NCI-H2081 treated with DMSO at 0.1 percent for 48 hours (cell line): ENCODE measurements at places on chromosomes 1 and 21.
A peak's percentile ranks its signal among the peaks of the same experiment; 100 is the strongest.

- DNase-seq: peak; percentile 68
These were observed at the start of gene DNALI1 for GRCh38 chr1:37556712-37557196. Gene DNALI1, plus strand, starts transcription at chr1:37556940. Its CDS starts 55 bp downstream, at chr1:37556995.

GRCh38 chr21:27047658-27048314 is 80.9 kb upstream of the ADAMTS5 start:
- DNase-seq: no peak

DNA sequence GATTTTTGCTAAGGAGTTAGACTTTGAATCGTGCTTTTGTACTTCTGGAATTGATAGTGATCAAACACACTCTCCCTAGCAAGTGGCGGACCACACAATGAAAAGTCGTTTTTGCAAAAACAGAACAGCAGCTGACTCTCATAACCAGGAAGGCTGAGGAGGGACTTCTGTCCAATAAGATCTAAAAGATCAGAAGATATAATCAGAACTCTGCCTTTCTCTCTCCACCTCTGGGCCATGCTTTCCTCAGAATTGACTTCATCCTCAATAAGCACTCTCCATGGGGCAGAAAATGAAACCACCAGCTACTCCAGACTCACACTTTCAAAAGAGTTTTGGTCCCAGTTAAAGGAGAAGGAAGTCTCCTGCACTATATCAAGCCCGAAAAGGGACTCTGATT is 55.3 kb upstream of the SAMD13 start:
- no peak for DNase-seq

- DNase-seq: no peak
These were observed 601.7 kb downstream of the NPHP4 start for GRCh38 chr1:5390504-5390903.

- DNase-seq: no peak
These were observed 8.7 kb upstream of the IRF2BP2 start for GRCh38 chr1:234618737-234619049.

GRCh38 chr21:44962403-44962966 is 22.7 kb downstream of the SLX9 start:
- no peak for DNase-seq

DNA sequence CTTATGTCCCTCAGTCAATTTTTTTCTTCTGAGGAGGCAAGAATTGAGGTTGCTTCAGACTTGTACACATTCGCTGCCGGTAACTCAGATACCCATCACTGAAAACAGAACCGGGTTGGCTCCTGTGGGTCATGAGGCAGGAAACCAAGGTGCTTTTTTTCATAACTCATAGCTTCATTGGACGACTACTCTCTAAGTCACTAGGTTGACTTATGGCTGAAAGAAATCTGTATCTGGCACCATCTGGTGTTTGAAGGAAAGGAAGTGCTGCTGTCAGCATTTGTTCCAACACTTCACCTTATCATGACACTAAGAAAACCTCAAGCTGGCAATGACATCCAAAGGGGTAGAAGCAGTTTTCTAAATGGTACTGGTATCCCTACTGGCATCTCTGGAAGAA is 82.3 kb downstream of the TBX19 start:
- no peak for DNase-seq

DNA sequence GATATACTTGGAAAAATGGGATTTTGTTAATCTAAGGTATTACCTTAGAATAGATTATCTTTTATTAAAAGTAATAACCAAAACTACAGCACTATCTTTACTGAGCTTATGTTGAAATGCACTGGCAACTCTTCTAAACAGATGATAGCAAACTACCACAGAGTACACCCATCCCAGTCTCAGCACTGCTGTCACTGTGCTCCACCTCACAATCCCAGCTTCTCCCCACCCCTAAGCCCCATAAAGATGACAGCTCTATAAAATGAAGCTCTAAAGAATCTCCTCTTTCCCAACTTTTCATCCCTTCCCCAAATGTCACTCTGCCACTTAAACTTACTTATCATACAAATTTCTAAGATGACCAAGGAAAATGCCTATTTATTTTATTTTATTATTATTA is 6.4 kb downstream of the DSTYK start:
- DNase-seq: no peak

DNA sequence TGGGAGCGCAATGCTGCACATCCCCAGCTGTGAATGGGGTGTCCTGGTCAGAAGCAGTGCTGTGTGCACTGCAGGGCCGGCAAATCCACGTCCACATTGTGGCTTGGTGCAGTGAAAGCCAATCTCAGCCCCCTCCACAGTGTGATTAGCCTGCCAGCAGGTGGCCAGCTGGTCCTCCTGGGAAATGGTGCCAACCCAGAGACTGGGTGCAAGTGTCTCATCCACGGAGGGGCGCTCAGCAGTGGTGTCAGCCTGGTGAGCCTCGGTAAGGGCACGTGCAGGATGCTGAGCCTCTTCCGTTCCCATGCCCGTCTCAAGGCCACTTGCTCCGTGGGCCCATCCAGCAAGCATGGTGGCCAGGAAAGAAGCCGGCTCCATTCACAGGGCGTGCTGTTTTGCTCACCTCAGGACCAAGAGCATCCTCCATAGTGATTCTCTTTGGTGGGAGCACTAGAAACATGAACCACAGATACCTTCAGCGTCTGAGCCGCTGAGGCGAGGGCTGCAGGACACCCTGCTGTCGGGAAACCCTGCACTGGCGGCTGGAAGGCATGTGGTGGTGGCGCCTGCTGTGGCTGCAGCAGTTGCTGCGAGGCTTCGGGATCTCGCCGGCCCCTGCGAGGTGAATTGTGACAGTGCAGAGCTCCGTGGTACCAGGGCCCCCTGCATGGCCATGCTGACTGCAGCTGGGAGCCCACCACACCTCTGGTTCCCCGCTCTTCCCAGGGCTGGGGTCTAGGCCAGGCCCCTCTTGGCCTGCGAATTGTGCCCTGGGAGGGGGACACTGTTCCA is 2.0 kb upstream of the SMYD3 start:
- no peak for DNase-seq

DNA sequence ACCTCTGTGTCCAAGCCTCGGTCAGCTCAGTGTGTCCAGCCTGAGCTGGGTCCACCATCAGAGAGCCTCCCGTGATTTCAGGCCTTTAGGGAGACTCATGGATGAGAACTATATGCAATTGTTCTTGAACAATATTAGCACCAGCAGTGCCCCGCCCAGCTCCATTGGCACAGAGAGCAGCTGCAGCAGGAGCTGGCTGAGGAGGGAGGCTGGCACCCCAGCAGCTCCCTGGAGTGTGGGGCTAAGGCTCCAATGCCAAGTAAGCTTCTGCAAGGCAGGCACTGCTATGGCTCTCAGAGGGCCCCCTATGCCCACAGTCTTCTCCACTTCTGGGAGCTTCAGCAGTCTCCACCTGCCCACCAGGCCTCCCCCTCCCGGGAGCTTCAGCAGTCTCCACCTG is 593.3 kb downstream of the MATN1 start:
- DNase-seq: no peak

- no peak for DNase-seq
These were observed 538.9 kb downstream of the LMO4 start for GRCh38 chr1:87867626-87868025.

GRCh38 chr1:22556391-22557104 is 6.7 kb upstream of the EPHA8 start:
- DNase-seq: no peak

DNA sequence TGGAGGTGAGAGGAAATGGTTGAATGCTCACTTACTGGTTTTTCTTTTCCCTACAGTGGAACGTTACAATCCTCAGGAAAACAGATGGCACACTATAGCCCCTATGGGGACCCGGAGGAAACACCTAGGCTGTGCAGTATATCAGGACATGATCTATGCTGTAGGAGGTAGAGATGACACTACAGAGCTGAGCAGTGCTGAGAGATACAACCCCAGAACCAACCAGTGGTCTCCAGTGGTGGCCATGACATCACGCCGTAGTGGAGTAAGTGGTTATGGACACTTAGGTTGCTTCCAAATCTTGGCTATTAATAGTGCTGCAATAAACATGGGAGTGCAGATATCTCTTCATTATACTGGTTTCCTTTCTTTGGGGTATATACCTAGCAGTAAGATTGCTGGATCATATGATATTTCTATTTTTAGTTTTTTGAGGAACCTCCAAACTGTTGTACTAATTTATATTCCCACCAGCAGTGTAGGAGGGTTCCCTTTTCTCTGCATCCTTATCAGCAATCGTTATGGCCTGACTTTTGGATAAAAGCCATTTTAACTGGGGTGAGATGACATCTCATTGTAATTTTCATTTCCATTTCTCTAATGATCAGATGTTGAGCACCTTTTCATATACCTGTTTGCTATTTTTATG is 48.8 kb upstream of the DARS2 start:
- no peak for DNase-seq
